ENCODE measurements at places on chromosomes 5 and 9.

GRCh38 chr9:98784831-98785806 lies 11.2 kb downstream of the ANKS6 start:
- DNase-seq: no peak

DNA sequence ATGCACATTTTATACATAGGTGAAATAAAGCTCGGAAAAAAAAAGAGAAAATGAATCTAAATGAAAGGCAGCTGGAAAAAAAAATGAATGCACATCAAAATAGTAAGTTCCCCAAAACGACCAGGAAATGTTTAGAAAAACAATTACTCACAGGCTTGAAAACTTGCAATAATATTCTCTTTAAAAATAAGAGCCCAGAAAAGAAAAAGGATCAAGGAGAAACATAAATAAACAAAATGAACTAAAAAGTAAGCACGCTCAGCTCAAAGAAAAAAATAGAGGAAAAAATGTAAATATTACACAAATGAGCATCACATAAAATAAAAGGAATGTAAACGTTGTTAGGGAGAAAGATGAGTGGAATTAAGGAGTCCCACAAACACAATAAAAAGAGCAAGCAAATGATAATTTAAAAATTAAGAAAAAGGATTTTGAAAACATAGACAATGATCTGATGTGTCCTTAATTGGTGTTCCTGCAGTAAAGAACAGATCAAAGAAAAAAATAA lies 54.2 kb downstream of the SLC27A6 start:
- DNase-seq: no peak

- DNase-seq: no peak
These were observed 191.4 kb downstream of the TMEM167A start for GRCh38 chr5:82885627-82886389.

- no peak for DNase-seq
These were observed 23.1 kb downstream of the MAP1B start for GRCh38 chr5:72130351-72130761.

DNA sequence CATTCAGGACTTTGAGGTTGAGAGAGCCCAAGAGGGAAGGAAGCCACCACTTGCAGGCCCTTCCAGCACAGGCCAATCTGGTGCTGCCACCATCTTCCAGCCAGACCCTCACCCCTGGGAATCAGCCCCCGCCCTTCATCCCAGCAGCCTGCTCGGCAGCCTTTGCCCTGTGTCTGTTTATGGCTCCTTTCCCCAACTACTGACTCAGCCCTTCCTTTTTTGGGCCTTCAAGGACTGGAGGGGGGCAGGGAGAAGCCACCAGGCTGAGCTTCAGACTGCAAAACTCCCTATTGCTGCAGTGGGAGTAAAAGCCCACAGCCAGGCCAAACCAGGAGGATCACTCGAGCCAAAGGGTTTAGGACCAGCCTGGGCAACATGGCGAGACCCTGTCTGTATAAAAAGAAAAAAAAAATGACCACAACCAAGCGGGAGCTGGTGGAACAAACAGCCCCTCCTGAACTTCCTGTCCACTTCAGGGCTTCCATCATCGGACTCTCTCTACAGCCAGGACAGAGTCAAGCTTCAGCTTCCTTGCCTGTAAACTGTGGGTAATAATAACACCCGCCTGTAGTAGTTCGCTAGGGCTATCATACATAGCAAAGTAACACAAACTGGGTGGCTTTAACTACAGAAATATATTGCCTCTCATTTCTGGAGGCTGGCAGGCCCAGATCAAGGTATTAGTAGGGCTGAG lies 85.9 kb upstream of the IL17B start:
- no peak for DNase-seq

All from SK-N-DZ (cell line).